NK-92 treated with Interleukin-12 subunit alpha and Interleukin-12 subunit beta, amount 100 ng/mL, for 24 hours (cell line): ENCODE measurements at places on chromosomes 4 and X.

GRCh38 chrX:130999360-130999759 is 58.8 kb upstream of the ARHGAP36 start:
- DNase-seq = no peak

DNA sequence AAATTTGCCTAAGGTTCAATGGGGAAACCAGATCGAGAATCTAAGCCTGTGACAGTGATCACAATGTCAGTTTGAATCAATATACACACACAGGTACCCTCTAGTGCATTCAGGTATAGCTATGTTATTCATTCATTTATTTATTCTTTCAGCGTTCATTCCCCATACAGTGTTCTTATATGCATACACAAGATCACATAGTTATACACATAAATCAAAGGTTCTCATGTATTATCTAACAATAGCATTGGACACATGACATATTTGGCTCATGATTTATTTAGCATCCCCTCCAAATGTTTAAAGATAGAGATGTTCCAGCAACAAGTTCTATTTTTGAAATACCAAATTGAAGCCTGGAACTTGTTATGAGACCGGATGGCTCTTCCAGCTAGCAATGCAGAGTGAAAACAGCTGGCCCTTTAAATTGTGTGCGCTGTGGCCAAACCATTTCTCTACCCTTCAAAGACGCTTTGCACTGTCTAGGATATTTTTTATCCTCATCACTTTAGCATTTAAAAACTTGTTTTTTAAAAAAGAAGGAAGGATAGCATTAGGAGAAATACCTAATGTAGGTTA is 131.0 kb downstream of the ATXN3L start:
- DNase-seq = no peak

GRCh38 chr4:177271091-177271490 is 38.6 kb upstream of the NEIL3 start:
- DNase-seq = no peak

GRCh38 chr4:118280501-118281218 is 72.1 kb downstream of the PRSS12 start:
- peak; percentile 4 for DNase-seq

- DNase-seq = no peak
Observed at GRCh38 chr4:54277691-54278090, 48.6 kb downstream of the PDGFRA start.

GRCh38 chr4:125319311-125319710 is 4.6 kb downstream of the FAT4 start:
- no peak for DNase-seq

DNA sequence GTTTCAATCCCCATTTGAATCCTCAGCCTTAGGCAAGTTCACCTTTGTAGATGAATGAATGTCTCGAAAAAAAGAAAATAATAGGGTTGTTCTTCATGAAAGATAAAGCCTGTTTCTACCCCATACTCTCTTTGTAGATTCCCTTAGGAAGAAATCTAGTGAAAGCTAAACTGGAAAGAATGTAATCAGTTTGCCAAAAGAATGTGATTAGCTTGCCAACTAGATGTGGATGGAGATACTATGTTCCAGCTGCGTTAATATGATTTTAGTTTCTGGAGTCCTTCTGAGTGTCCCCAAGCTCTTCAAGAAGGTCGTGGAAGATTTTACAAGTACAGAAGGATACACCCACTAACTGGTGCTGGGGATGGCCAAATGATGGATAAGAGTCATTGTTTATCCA is 162.3 kb upstream of the EDNRA start:
- DNase-seq = no peak

DNA sequence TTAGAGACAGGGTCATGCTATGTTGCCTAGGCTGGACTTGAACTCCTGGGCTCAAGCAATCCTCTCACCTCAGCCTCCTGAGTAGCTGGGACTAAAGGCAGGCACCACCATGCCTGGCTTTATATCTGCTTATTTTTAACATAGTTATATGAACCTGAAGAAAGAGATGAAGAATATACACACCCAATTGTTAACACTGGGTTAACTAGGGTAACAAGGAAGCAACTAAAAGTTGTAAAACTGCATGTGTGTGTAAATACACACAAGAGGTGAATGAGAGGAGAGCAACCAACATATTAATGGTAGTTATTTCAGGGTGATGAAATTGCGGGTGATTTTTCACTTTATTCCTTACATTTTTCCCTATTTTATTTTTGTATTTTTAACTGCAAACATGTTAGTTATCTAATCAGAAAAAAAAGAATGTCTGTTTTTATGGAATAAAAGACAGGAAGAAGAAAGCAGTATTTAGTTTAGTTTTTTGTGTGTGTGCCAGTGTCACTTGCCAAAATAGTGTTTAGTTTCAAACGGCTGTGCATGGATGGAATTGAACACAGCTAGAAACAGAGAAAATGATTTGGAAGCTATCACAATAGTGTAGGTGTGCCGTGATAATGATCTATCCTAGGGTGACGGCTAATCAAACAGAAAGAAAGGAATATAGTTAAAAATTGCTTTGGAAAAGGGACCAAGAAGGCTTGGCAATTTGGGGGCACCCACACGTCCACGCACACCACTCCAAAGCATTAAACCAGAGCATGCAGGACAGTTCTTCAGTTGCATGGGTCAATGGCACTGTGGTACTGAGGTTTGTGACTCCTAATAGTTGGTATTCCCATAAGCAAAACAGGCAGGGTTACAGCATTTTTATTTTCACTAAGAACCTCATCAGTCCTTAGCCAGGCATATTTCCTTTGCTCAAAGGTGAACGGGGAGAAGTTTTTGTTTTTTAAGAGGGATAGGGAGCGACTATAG is 89.1 kb upstream of the KLHL13 start:
- no peak for DNase-seq

GRCh38 chrX:39492497-39493162 is 605.1 kb downstream of the BCOR start:
- no peak for DNase-seq

- DNase-seq = no peak
Observed at GRCh38 chr4:152992027-152992426, 55.9 kb downstream of the FHDC1 start.

- no peak for DNase-seq
Observed at GRCh38 chr4:118683513-118683912, 1.7 kb upstream of the METTL14 start.

- DNase-seq = no peak
Observed at GRCh38 chr4:183241322-183241640, 78.8 kb downstream of the CLDN22 start.

- no peak for DNase-seq
Observed at GRCh38 chrX:74534569-74535038, 79.8 kb downstream of the RLIM start.

DNA sequence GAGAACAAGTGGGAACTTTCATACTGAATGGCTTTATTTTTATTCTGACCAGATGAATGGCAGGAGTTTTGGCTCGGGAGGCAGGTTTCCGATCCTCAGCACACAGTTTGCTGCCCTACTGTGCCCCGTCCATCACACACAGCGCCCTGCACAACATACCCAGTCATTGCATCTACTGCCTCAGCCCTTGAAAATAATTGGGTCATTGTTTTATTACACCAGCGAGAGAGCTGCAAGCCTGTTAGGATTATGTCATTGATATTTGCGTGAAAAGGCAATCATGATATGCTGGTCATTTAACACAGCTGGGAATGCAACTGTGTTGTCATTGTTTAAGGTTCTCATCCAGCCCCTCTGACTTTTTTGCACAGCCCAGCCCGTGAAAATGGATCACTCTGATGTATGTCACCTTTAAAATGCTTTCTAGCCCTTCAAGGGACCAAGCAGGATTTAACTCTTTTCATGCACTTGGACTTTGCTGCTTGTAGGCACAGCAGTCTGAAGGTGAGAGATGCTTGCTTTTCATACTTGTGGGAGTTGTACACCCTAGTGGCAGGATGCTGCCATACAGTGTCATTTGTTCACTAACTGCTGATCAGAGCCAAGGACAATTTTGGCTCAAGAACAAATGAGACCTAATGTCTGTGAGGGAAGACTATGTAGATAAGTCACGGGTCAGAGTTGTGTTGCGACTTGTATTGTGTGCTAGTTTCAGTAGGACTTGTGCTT is 62.3 kb downstream of the RTL9 start:
- no peak for DNase-seq

- DNase-seq = no peak
Observed at GRCh38 chrX:2967998-2968909, 38.1 kb upstream of the ARSH start.
